ENCODE measurements at places on chromosomes 6 and 20.

GRCh38 chr20:44495802-44496481 lies 20.3 kb downstream of the TTPAL start:
- peaks cover 45% of the 10 kb centered on the region for H3K4me1 ChIP-seq
- H3K27me3 ChIP-seq: no peaks in the 10 kb centered on the region
- DNase-seq: no peak

DNA sequence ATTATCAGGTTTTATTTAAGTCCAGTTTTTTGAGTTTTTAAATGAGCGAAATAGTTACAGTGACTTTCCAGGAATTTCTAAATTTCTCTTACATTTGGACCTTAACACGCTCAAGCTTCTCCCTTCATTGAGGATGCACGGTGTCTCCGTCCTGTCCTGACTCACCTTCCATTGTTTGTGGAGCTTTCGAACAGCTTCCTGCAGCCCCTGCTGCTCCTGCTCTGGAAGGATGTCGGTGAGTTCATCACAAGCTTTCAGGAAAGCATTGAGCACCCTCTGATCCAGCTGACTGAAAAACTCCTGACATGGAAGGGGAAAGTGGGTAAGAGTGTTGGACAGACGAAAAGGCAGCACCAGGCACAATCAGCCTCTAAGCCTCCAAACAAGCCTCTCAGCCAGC lies 183.7 kb downstream of the SYNE1 start:
- H3K36me3 ChIP-seq: no peaks in the 10 kb centered on the region
- no peaks in the 10 kb centered on the region for H3K27me3 ChIP-seq
- H3K27ac ChIP-seq: no peak overlapping the region
- DNase-seq: no peak
- H3K4me1 ChIP-seq: no peaks in the 10 kb centered on the region

DNA sequence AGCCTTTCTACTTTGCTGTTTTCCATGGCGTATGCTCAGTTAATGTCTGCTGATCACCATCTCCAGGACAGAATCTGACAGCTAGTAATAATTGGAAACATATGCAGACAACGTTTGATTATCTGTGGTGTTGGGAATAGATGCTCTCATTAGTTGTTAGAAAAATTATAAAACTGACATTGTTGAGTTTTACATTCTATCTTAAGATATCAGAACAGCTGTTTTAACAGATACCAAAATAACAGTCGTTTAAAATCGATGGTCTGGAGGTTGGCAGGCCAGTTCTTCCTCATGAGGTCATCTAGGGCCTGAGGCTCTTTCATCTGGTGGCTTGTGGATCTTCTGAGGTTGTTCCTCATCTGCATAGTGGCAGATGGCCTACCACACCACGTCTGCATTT lies 137.6 kb downstream of the AIG1 start:
- H3K36me3 ChIP-seq: no peaks in the 10 kb centered on the region
- no peak overlapping the region for H3K4me3 ChIP-seq

DNA sequence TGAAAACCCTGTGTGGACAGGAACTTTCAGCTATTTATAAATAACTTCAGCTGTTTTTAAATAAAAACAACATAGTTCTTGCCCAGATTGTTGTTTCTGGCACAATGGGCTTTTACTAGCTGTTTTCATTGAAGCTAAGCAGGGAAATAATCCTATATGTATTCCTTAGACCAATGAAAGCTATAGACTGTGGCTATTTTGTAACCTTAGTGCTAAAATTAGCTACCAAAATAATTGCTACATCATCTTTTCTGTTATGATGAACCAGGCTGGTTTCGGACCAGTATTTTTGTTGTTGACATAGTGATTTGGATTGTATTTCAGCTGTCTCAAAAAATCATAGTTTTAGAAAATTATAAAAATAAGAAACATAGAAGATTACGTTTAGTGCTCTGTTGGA lies 13.7 kb downstream of the PHF3 start:
- no peak for DNase-seq
- H3K27me3 ChIP-seq: no peaks in the 10 kb centered on the region
- H3K4me1 ChIP-seq: peaks cover 25% of the 10 kb centered on the region
- no peak overlapping the region for H3K4me3 ChIP-seq

GRCh38 chr20:61307686-61308476 lies 55.8 kb downstream of the CDH4 start:
- H3K27ac ChIP-seq: no peak overlapping the region
- no peak for DNase-seq
- no peaks in the 10 kb centered on the region for H3K27me3 ChIP-seq
- H3K4me1 ChIP-seq: no peaks in the 10 kb centered on the region
- no peaks in the 10 kb centered on the region for H3K36me3 ChIP-seq

DNA sequence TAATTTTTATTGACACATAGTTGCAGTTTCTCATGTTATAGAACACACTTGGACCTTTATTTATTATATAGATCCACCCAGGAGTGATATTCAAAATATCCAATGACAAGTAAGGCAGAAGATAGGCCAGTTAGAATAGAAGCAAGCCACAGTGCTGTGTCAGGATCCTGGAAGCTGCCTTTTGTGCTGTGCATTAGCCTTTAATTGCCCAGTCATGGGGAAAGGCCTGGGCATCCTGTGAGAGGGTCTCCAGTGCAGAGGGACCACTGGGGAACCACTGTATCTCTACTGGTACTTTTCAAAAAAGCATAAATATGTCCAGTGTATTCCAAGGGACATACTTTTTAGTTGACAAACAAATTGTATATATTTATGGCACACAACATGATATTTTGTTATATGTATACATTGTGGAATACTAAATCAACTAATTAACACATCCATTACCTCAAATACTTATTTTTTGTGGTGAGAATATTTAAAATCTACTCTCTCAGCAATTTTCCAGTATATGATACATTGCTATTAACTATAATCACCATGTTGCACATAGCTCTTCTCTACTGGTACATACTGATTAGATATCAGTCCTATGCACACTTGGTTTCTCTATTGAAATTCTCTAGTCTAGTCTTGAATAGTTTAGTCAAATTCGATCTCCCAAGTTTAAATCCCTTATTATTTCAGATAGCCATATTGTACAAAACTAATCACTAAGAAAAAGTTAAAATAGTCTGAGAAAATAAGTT lies 59.5 kb downstream of the CDC40 start:
- DNase-seq: no peak
- peaks cover 11% of the 10 kb centered on the region for H3K36me3 ChIP-seq
- no peaks in the 10 kb centered on the region for H3K4me1 ChIP-seq
- no peak overlapping the region for H3K4me3 ChIP-seq
- no peaks in the 10 kb centered on the region for H3K27me3 ChIP-seq
- no peak overlapping the region for H3K27ac ChIP-seq

- no peaks in the 10 kb centered on the region for H3K36me3 ChIP-seq
- no peak overlapping the region for H3K27ac ChIP-seq
- H3K4me3 ChIP-seq: no peak overlapping the region
- H3K4me1 ChIP-seq: no peaks in the 10 kb centered on the region
Observed at GRCh38 chr6:91501930-91502329, 915.1 kb upstream of the MAP3K7 start.

DNA sequence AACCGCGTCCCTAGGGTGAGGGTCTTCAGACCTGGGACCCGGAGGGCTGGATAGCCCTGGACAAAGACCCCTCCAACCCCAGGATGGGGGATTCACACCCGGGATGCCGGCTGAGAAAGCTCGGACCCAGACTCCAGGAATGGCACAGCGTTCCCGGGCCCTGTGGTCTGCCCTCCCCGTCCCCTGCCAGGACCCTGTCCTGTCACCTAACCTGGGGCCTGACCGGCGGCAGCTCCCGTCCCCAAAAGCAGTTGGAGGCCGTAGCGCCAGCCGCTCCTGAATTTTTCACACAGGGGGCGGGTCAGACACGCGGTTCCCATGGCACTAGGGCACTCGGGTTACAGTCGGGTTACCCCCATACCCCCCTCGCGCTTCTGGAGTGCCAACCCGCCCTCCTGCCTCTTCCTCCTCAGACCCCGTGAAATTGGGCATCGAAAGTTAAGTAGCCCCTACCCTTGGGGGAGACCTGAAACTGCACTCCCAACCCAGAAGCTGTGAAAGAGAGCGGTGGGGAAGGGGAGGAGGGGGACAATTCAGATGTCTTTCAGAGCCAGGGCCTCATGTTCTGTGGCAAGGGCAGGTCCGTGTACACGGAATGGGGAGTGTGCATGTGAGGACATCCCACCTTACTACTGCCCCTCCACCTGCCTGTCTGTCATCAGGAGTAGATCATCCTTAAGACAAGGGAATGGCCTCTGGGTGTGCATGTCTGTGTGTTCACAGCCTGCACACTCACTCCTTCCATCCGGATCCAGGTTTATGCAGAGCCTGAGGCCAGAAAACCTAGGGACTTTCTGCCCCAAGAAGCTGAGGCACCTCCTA lies 595 bp downstream of the REM1 start:
- no peak overlapping the region for H3K4me3 ChIP-seq
- no peaks in the 10 kb centered on the region for H3K4me1 ChIP-seq
- no peak overlapping the region for H3K27ac ChIP-seq
- H3K36me3 ChIP-seq: no peaks in the 10 kb centered on the region
- peaks cover 27% of the 10 kb centered on the region for H3K27me3 ChIP-seq

- no peak overlapping the region for H3K27ac ChIP-seq
- DNase-seq: no peak
- H3K4me3 ChIP-seq: no peak overlapping the region
- H3K36me3 ChIP-seq: no peaks in the 10 kb centered on the region
Observed at GRCh38 chr6:112906726-112907125, 559.6 kb downstream of the RFPL4B start.

DNA sequence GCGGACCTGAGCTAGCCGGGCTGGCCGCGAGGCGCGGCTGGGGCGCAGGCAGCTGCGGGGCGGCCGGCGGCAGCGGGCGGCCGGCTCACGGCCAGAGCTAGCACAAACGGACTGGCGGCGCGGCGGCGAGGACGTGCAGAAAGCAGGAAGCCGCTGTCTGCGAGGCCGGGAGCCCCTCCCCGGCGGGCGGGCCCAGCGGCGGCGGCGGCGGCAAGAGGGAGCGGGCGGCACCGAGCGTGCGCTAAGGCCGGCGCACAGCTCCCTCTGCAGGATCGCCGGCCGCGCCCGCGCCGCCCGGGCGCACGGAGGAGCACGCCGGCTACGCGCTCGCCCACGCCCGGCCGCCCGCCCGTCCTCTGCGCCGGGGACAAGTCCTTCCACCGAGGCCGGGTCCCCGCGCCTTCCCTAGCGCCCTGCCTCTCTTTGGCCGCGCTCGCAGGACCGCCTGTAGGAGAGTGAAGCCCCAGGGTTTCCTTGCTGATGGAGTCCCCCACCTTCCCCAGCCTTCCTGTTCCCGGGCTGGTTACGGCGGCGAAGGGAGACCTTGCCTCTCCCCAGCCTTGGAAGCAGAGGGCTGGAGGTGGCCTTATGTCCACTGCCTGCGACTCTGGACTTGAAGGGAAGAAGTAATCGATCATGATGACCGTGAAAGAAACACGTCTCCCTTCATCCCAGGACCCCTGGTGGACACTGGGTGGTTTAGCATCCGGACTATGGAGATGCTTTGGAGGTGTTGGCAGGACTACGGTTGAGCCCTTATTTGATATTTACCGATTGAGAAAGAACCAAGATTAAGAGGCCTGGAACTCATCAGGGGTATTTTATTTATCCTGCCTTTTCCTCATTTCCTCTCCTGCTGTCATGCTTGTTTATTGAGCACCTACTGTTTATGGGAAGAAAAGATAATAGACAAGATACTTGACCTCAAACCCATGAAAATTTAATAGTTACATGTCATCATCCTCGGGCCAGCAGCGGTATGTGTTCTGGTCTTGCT lies at the start of gene PREP:
Gene PREP, minus strand, starts transcription at position 144 of the 997 bp plus-strand sequence. CDS start 191 bp downstream, outside the sequence.
- H3K4me1 ChIP-seq: peaks cover 51% of the 10 kb centered on the region
- H3K36me3 ChIP-seq: peaks cover 2% of the 10 kb centered on the region
- H3K27ac ChIP-seq: peak within 1 kb of the TSS; percentile 75
- DNase-seq: peak; percentile 88
- H3K27me3 ChIP-seq: peaks cover 10% of the 10 kb centered on the region

DNA sequence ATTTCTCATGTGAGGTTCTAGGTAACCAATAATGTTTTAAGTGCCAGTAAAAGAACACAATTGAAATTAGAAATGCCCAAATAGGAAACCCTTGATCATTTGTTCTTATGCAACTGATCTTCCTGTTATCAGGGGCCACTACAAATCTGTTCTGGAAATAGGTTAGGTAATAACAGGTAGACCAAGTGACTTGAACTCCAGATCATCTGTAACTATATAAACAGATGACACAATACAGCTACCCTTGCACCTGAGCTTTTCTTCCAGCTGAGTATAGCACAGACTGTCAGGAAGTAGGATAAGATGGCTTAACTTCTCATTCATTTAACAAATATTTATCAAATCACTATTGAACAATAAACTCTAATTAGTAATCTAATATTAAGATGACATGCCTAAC lies 52.5 kb downstream of the MAN1A1 start:
- H3K4me3 ChIP-seq: no peak overlapping the region
- peaks cover 18% of the 10 kb centered on the region for H3K4me1 ChIP-seq
- no peak overlapping the region for H3K27ac ChIP-seq
- H3K27me3 ChIP-seq: no peaks in the 10 kb centered on the region
- no peak for DNase-seq
- H3K36me3 ChIP-seq: peaks cover 26% of the 10 kb centered on the region

GRCh38 chr6:119303164-119303887 lies 46.2 kb downstream of the MAN1A1 start:
- H3K27me3 ChIP-seq: no peaks in the 10 kb centered on the region
- peaks cover 8% of the 10 kb centered on the region for H3K4me1 ChIP-seq
- no peak overlapping the region for H3K27ac ChIP-seq
- DNase-seq: no peak

DNA sequence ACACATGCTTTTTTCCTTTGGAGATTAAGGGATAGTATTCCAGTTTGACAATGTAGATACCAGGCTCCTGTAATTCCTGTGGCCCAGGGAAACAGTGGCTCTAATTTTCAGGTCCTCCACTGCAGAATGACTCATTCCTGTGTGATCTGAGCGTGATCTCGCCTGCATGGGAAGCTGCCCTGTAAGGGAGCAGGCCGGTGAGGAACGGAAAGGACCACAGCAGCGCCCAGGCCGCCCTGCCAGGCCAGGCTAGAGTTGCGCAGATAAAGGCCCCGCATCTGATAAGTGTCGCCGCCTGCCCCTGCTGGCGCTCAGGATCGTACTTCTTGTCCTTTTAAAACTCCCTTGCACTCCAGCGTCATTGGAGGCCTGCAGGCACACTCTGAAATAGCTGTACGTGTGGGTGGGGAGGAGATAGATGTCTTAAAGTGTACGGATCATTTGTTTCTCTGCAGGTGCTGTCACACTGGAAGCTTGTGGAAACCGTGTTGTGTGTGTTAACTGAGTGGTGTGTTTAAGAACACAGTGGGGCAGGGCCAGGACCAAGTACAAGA lies 60.7 kb downstream of the SYNJ2 start:
- no peak for DNase-seq
- H3K36me3 ChIP-seq: peaks cover 55% of the 10 kb centered on the region
- no peak overlapping the region for H3K27ac ChIP-seq
- no peaks in the 10 kb centered on the region for H3K27me3 ChIP-seq

DNA sequence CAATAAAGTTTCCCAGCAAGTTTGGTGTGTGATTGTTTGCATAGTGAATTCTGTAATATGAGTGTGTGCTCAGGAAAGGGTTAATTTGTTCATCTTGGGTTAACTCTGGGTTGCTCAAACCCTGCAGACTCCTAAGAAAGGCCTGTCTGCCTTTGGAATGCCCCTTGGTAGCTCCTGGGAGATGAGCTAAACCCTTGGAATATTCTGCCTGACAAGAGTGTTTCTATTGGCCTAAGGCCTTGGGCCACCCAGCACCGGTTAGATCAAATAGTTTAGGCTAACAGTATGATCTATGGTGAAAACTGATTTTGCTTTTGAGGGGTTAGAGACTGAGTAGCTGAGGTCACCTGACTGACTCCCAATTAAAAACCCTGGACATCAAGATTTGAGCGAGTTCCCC lies 248.3 kb downstream of the GRM1 start:
- no peaks in the 10 kb centered on the region for H3K4me1 ChIP-seq
- H3K27me3 ChIP-seq: no peaks in the 10 kb centered on the region
- no peak overlapping the region for H3K27ac ChIP-seq
- H3K4me3 ChIP-seq: no peak overlapping the region
- H3K36me3 ChIP-seq: no peaks in the 10 kb centered on the region
- no peak for DNase-seq
